Kidney capillary endothelial cell (primary cell): ENCODE measurements at places on chromosomes 7 and 10.

- no peak for DNase-seq
Observed at GRCh38 chr10:61992671-61993668, 91.5 kb downstream of the ARID5B start.

DNA sequence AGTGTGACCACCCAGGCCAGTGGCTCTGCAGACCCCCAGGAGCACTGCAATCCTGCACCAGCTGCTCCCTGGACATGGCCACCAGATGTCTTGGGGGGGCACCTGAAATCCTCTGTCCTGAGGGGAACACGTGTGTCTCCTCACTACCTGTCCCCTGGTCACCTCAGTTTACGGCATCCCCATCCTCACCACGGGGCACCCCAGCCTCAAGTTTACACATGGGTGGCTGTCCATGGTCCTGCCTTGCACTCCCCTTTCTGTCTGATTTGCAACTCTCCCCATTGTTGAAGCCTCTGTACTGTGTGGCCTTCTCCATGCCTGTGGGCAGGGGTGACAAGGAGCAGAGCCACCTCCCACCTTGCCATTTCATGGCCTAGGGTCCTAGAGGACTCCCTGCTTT is 67.2 kb downstream of the RAMP3 start:
- no peak for DNase-seq

DNA sequence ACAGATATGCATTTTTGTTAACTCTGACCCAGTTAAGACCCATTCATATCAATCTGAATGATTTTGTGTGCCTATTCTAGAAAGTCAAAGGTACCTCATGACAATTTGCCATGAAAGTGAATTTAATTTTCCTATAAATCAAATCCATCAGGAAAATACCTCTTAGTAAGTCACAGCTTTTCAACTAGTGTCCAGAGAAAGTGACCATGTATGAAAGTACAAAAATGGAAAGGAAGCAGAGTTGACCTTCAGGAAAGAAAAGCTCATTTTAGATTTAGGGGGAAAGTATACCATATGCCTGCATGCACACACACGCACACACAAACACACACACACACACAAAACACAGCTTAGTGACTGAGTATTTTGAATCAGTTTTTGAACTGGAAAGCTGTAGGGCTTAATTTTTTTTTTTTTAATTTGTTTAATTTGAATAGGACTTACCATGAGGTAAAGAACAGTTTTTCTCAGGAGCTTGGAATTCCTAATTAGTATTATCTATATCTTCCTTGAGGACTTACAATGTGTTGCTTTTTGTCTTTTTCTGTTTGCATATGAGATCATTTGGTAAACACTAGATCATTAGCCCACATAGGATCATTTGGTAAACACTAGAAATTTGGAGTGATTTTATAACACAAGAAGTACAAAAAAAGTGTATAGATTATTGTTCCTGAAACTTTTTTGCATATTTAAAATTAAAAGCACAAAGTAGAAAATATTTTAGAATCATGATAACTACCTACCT is 61.6 kb downstream of the ZNF277 start:
- no peak for DNase-seq

- no peak for DNase-seq
Observed at GRCh38 chr10:20110125-20111100, 294.2 kb downstream of the PLXDC2 start.

- no peak for DNase-seq
Observed at GRCh38 chr10:82759050-82759449, 884.1 kb downstream of the NRG3 start.
